ENCODE measurements at places on chromosomes 3 and 15.

DNA sequence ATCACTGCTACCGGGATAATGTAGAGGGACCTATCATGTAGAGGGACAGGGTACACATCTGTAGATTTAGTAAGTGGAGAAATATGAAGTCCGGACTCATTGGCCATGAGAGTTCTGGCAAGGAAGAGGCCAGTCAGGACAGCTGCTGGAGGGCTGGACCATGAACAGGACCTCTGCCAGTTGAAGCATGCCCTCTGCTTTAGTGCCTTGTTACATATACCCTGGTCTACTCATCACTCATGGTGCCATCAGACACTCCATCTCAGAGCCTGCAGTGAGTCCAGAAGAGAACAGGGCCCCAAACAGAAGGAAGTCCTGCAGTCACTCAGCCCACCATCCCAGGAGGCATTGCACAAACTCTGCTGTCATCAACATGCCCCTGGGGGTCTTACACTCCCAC, 54.7 kb upstream of the CA12 start:
- DNase-seq, result no peak

GRCh38 chr3:97910931-97911351, 61.3 kb downstream of the RIOX2 start:
- no peak for DNase-seq

GRCh38 chr3:190097617-190098016, 23.1 kb downstream of the P3H2 start:
- no peak for DNase-seq

GRCh38 chr3:20391644-20392043, 205.6 kb upstream of the SGO1 start:
- DNase-seq, result no peak

- no peak for DNase-seq
Observed at GRCh38 chr15:95261546-95261945, 1030.2 kb downstream of the MCTP2 start.

DNA sequence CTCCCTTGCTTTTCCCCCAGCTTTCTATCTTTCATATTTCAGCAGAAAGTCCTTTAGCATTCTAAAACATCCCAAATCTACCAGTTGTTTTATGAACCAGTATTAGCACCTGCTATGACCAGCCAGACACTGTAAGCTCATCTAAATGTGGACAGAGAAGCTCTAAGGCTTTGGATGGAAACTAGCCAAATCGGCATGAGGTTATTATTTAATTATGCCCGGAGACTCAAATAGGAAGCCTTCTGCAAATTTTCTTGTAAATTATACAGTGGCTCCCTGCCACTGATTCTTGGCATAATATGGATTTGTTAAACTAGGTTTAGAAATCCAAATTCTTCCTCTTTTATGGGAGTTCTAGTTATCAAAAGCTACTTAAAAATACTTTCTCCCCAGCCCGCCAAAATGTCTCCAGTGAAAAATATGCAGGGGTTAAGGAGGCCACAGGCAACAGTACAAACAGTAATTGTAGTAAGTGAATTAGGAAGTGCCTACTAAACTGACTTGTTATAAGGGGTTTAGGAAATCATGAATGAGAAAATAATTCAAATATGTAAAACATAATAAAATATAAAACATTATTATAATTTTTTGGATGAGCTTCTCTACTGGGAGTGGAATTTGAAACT, 15.4 kb downstream of the MYH15 start:
- peak; percentile 49 for DNase-seq

- DNase-seq, result no peak
Observed at GRCh38 chr15:85672332-85673084, 122.2 kb downstream of the KLHL25 start.

DNA sequence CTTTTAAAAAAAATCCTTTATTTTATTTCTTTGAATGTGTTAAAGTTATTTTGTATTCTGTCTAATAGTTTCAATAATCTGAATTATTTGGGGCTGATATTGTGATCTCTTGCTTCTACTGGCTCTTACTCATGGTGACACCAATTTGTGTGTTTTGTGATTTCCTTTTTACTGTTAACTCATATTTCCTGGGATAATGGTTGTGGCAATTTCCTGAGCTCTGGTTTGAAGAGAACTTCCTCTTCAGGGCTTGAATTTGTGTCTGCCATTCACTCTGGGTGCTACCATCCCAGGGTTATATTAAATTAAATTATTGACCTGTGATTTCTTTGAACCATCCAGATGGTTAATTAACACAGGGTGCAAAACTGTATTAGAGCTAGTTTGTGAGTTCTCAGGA, 60.4 kb upstream of the RNF7 start:
- DNase-seq, result no peak

DNA sequence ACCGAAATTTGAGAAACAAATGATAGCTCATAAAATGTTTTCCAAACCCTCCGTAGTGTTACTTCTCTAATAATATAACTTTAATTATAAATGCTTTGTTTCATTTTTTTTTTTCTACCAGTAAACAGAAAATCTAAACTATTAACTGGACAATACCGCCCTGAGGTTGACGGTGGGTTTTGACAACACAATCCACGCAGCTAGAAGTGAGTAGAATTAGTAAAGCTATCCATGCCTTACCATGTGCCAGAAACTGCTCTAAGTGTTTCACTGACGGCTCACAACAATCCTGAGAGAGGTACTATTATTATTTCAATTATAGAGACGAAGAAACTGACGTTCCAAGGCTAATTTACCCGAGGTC, 410 bp downstream of the NDUFAF1 start:
- no peak for DNase-seq

Measured in COR-L47 (cell line).